ENCODE measurements at places on chromosomes 5 and 9. TPM values are rescaled to one million over a fixed set of nuclear protein-coding genes. Genes with fewer than 3 reads are reported as not detected.

- no peak overlapping the region for H3K4me3 ChIP-seq
- H3K27me3 ChIP-seq, result no peaks in the 10 kb centered on the region
- H3K36me3 ChIP-seq, result no peaks in the 10 kb centered on the region
- DNase-seq, result no peak
- H3K4me1 ChIP-seq, result no peaks in the 10 kb centered on the region
These were observed 829.1 kb downstream of the PTPRD start for GRCh38 chr9:9783711-9784110.

DNA sequence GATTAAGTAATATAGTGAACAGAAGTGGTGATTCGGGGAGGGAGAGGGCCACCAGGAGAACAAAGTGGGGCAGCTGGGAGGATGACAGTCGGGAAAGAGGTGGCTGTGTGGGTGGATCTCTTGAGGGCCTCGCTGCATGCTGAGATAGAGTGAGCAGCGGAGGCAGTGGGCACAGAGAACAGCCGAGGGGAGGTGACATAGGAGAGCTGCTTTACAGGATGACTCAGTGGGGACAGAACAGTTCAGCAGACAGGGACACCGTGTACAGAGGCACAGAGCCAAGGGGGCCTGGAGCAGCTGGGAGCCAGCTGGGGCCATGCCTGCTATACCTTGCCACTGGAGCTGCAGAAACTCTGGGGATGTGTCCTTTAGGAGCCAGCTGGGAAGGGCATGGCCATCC lies 273.9 kb downstream of the GADD45G start:
- H3K4me1 ChIP-seq, result peaks cover 40% of the 10 kb centered on the region
- no peaks in the 10 kb centered on the region for H3K36me3 ChIP-seq
- H3K27me3 ChIP-seq, result no peaks in the 10 kb centered on the region

- peaks cover 9% of the 10 kb centered on the region for H3K27me3 ChIP-seq
- no peak overlapping the region for H3K27ac ChIP-seq
- peak; percentile 33 for DNase-seq
These were observed 54.4 kb upstream of the PPARGC1B start for GRCh38 chr5:149675610-149676201.

Gene PCDHB10
- 9.7 TPM for total RNA-seq

Gene LRRC19
- not detected for total RNA-seq

- no peaks in the 10 kb centered on the region for H3K4me1 ChIP-seq
- H3K27ac ChIP-seq, result no peak overlapping the region
- DNase-seq, result no peak
- no peaks in the 10 kb centered on the region for H3K36me3 ChIP-seq
- peaks cover 39% of the 10 kb centered on the region for H3K27me3 ChIP-seq
- H3K4me3 ChIP-seq, result no peak overlapping the region
These were observed 74.7 kb upstream of the UNC5A start for GRCh38 chr5:176735383-176736265.

GRCh38 chr5:162939991-162940390 lies 497.4 kb upstream of the CCNG1 start:
- no peak overlapping the region for H3K27ac ChIP-seq
- no peak overlapping the region for H3K4me3 ChIP-seq
- no peaks in the 10 kb centered on the region for H3K4me1 ChIP-seq
- no peaks in the 10 kb centered on the region for H3K27me3 ChIP-seq
- DNase-seq, result no peak
- H3K36me3 ChIP-seq, result no peaks in the 10 kb centered on the region

GRCh38 chr9:78144663-78145377 lies 91.1 kb upstream of the CEP78 start:
- H3K27ac ChIP-seq, result no peak overlapping the region
- no peak for DNase-seq
- H3K27me3 ChIP-seq, result no peaks in the 10 kb centered on the region
- no peak overlapping the region for H3K4me3 ChIP-seq
- H3K4me1 ChIP-seq, result no peaks in the 10 kb centered on the region

Gene SLC36A2
- not detected for total RNA-seq

DNA sequence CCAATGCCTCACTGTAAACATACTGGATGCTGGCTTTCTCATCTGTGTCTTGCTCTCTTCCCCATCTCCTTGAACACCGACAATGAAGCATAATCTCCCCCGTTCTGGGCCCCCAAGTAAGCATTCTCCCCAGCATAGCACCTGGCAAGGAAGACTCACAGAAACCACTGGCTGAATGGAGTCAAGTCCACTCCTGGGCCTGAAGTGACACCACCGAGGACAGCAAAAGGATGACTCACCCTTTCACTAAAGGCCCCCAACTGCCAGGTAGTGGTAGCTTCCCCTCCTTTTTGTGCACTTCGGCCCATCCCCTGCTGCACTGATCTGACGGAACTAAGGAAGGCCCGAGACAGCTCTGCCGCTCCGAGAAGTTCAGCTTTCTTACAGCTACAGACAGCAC lies 9.4 kb downstream of the VDAC1 start:
- DNase-seq, result peak; percentile 32
- no peak overlapping the region for H3K4me3 ChIP-seq
- H3K4me1 ChIP-seq, result peaks cover 62% of the 10 kb centered on the region
- peaks cover 13% of the 10 kb centered on the region for H3K36me3 ChIP-seq
- H3K27ac ChIP-seq, result no peak overlapping the region
- no peaks in the 10 kb centered on the region for H3K27me3 ChIP-seq

GRCh38 chr9:21591221-21592062 lies 109.3 kb upstream of the IFNE start:
- peaks cover 4% of the 10 kb centered on the region for H3K4me1 ChIP-seq
- no peak overlapping the region for H3K4me3 ChIP-seq
- no peaks in the 10 kb centered on the region for H3K36me3 ChIP-seq
- peak; percentile 29 for DNase-seq
- no peak overlapping the region for H3K27ac ChIP-seq
- no peaks in the 10 kb centered on the region for H3K27me3 ChIP-seq

GRCh38 chr9:128936171-128936865 lies 11.1 kb downstream of the DOLK start:
- H3K27ac ChIP-seq, result no peak overlapping the region
- no peak for DNase-seq
- no peaks in the 10 kb centered on the region for H3K36me3 ChIP-seq
- no peak overlapping the region for H3K4me3 ChIP-seq
- H3K4me1 ChIP-seq, result no peaks in the 10 kb centered on the region
- H3K27me3 ChIP-seq, result no peaks in the 10 kb centered on the region

Gene ACSL6
- total RNA-seq, result not detected

DNA sequence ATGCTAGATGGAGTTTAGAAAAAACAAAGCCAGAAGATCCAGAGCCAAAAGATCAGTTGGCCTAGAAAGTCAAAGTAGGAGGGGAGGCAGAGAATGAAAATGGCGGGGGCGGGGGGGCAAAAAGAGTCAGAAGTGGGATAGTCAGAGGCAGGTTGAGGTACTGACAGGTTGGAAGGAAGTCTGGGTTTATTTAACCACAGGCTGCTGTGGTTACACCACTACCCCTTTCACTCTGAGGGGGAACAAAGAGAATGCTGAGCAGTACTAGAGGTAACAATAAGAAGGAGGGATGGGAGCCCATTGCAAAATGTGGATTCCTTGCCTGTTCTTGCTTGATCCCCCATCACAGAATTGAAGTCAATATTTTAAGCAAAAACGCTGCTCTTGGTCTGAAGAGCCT lies 111.8 kb downstream of the CAVIN4 start:
- peaks cover 7% of the 10 kb centered on the region for H3K27me3 ChIP-seq
- H3K27ac ChIP-seq, result no peak overlapping the region
- no peak for DNase-seq
- no peaks in the 10 kb centered on the region for H3K4me1 ChIP-seq
- H3K4me3 ChIP-seq, result no peak overlapping the region

Gene DRD1
- total RNA-seq, result not detected

Gene PJA2
- total RNA-seq, result 67.1 TPM

GRCh38 chr9:95970317-95970716 lies 94.8 kb downstream of the ERCC6L2 start:
- no peak overlapping the region for H3K4me3 ChIP-seq
- no peaks in the 10 kb centered on the region for H3K27me3 ChIP-seq
- DNase-seq, result no peak
- peaks cover 31% of the 10 kb centered on the region for H3K36me3 ChIP-seq

Gene TAF1L
- not detected for total RNA-seq

- H3K4me3 ChIP-seq, result no peak overlapping the region
- no peaks in the 10 kb centered on the region for H3K36me3 ChIP-seq
- H3K4me1 ChIP-seq, result peaks cover 10% of the 10 kb centered on the region
- no peaks in the 10 kb centered on the region for H3K27me3 ChIP-seq
These were observed 109.6 kb downstream of the ANKRD18B start for GRCh38 chr9:33633636-33634035.

Gene ODF2
- 64.9 TPM for total RNA-seq

- H3K27me3 ChIP-seq, result no peaks in the 10 kb centered on the region
- H3K27ac ChIP-seq, result no peak overlapping the region
- DNase-seq, result no peak
- peaks cover 5% of the 10 kb centered on the region for H3K4me1 ChIP-seq
These were observed 19.6 kb upstream of the ENC1 start for GRCh38 chr5:74660140-74660539.

Gene OR13F1
- not detected for total RNA-seq

- H3K27me3 ChIP-seq, result no peaks in the 10 kb centered on the region
- no peak overlapping the region for H3K4me3 ChIP-seq
- DNase-seq, result no peak
These were observed 90.3 kb upstream of the GCNT4 start for GRCh38 chr5:75142566-75143136.

Gene CHMP5
- total RNA-seq, result 74.5 TPM

Gene FAM151B
- total RNA-seq, result 9.2 TPM

GRCh38 chr5:121940617-121941140 lies 21.1 kb upstream of the SRFBP1 start:
- no peak for DNase-seq
- H3K36me3 ChIP-seq, result no peaks in the 10 kb centered on the region
- H3K27me3 ChIP-seq, result no peaks in the 10 kb centered on the region
- no peaks in the 10 kb centered on the region for H3K4me1 ChIP-seq
- H3K4me3 ChIP-seq, result no peak overlapping the region
- no peak overlapping the region for H3K27ac ChIP-seq

Gene WNT8A
- not detected for total RNA-seq

GRCh38 chr5:68408345-68408871 lies 192.9 kb downstream of the PIK3R1 start:
- no peak for DNase-seq
- peaks cover 4% of the 10 kb centered on the region for H3K4me1 ChIP-seq
- no peaks in the 10 kb centered on the region for H3K36me3 ChIP-seq
- no peak overlapping the region for H3K27ac ChIP-seq
- H3K4me3 ChIP-seq, result no peak overlapping the region

DNA sequence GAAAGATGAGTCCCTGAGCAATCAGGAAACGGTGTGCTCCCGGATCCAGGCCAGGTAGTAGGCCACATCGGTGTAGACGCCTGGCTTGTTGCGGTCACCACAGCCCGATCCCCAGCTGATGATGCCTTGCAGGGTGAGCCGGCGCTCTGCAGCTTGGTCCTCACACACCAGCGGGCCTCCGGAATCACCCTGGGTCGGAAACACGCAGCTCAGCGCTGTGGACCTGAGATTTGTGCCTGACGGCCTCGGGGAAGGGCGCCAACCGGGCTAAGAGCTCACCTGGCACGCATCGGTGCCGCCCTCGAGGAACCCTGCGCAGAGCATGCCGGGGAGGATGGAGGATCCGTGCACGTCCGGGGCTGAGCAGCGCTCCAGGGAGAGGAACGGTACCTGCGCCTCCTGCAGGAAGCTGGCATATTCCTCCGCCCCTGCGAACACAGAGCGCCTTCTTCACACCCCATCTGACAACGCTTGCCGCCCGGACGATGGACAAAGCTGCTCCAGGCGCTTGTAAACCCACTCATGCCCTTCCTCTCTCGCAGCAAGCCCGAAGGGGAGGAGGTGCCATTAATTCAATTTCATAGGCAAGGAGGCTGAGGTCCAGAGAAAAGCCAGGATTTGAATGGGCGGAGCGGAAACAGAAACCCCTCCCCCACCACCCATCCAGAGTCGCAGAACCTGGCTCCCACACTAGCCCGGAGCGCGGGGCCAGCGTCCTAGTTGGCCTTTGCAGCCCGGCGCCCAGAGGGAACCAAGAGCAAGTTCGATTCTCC lies 2.0 kb upstream of the PFN3 start:
- no peaks in the 10 kb centered on the region for H3K4me1 ChIP-seq
- H3K36me3 ChIP-seq, result no peaks in the 10 kb centered on the region
- no peaks in the 10 kb centered on the region for H3K27me3 ChIP-seq
- no peak for DNase-seq
- peak overlapping the region; percentile 66 for H3K4me3 ChIP-seq

GRCh38 chr5:115333164-115333563 lies 36.7 kb upstream of the CCDC112 start:
- no peak overlapping the region for H3K27ac ChIP-seq
- H3K4me1 ChIP-seq, result no peaks in the 10 kb centered on the region

GRCh38 chr9:76638001-76638400 lies 126.2 kb upstream of the PCA3 start:
- no peak overlapping the region for H3K4me3 ChIP-seq
- DNase-seq, result no peak
- no peaks in the 10 kb centered on the region for H3K4me1 ChIP-seq
- peaks cover 24% of the 10 kb centered on the region for H3K36me3 ChIP-seq
- no peak overlapping the region for H3K27ac ChIP-seq
- no peaks in the 10 kb centered on the region for H3K27me3 ChIP-seq

GRCh38 chr5:145941096-145941447 lies 4.7 kb downstream of the SH3RF2 start:
- H3K4me3 ChIP-seq, result no peak overlapping the region
- no peaks in the 10 kb centered on the region for H3K4me1 ChIP-seq
- DNase-seq, result no peak
- H3K36me3 ChIP-seq, result no peaks in the 10 kb centered on the region
- peaks cover 6% of the 10 kb centered on the region for H3K27me3 ChIP-seq

Gene DNLZ
- 17.0 TPM for total RNA-seq

Gene SLC6A7
- total RNA-seq, result not detected

DNA sequence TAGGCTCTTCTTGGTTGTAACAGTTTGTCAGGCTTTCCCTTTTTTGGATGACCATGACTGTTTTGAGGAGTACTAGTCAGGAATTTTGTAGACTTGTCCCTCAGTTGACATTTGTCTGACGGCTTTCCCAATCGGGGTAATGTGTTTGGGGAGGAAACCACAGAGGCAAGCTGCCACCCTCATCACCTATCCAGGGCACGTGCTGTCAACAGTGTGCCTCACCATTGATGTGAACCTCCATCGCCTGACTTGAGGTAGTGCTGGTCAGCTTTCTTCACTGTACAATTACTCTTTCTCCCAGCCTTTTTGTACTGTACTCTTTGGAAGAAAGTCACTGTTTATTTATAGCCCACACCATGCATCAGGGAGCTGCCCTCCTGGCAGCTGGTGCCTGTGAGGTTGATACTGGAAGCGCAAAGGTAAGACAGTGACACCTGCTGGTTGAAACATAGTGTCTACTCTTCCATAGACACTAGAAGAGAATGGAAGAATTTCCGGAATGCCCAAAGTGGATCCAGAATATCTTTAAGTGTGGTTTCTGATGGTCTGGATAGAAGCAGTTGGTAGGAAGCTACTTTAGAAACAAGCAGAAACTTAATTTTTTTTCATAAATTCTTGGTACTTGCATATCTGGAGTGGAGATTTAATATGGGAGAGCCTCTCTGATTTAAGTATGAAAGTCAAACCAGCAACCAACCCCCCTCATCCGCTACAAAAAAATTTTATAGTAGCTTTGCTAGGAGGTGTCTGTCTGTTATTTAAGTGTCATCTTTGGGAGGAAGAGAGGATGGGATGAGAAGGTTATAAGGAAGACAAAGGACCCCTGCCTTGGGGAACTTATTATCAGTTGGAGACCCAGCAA lies 69.3 kb downstream of the SNX30 start:
- peak; percentile 80 for DNase-seq
- no peaks in the 10 kb centered on the region for H3K4me1 ChIP-seq

Gene ZNF474
- total RNA-seq, result 0.51 TPM

Gene TNC
- total RNA-seq, result 181 TPM

GRCh38 chr5:179177711-179178575 lies 117.8 kb downstream of the ZNF354C start:
- H3K27ac ChIP-seq, result no peak overlapping the region
- no peaks in the 10 kb centered on the region for H3K36me3 ChIP-seq
- no peaks in the 10 kb centered on the region for H3K27me3 ChIP-seq
- no peak overlapping the region for H3K4me3 ChIP-seq
